ENCODE measurements at places on chromosomes 2 and 18. TPM values are rescaled to one million over a fixed set of nuclear protein-coding genes. Genes with fewer than 3 reads are reported as not detected.

DNA sequence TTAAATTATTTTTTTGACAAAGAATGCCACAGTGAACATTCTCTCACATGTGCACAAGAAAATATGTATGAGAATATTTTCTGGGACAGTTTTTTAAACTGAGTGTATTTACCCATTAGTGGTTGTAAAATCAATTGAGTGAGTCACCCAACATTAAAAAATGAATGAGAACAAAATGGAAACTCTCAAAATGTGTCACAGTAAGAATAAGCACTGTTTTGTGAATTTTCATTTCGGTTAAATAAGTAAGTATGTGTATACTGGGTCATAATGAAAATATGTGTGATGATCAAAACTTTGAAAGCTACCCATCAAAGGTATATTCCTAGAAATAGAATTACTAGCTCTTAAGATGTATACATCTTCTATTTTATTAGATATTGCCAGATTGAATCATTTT is 11.6 kb downstream of the BABAM2 start:
- DNase-seq = no peak

GRCh38 chr2:53231908-53232307 is 535.7 kb upstream of the CHAC2 start:
- DNase-seq = no peak

DNA sequence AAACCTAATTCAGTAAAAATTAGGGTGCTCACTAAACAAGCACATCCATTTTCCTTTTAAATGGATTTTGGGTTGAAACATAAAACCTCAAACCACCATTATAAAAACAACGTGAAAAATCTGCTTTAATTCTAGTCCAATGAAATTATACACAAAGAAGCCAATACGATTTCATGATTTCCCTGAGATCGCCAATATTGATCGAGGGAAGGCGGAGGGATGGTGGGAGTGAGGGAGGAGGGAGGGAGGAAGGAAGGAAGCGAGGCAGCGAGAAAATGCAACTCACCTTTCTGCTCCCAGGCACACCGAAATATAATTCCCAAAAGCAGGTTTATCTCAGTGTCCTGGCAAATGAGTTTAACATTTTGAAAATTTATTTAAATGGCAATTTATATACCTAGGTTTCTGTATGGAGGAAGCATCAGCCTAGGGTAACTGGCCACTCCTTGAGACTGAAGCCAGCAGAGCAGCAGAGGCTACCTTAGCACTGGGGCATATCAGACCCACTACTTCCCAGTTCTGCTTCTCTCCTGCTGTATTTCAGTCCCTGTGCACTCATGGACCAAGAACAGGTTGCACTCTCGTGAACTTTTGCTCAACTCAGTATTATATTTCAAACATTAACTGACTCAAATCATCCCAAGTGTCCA is 2.3 kb upstream of the ONECUT2 start:
- no peak for DNase-seq

- no peak for DNase-seq
Measured at GRCh38 chr2:215059724-215060123, 78.7 kb downstream of the ABCA12 start.

Gene CCDC148
- total RNA-seq = not detected

Gene AMER3
- not detected for total RNA-seq

DNA sequence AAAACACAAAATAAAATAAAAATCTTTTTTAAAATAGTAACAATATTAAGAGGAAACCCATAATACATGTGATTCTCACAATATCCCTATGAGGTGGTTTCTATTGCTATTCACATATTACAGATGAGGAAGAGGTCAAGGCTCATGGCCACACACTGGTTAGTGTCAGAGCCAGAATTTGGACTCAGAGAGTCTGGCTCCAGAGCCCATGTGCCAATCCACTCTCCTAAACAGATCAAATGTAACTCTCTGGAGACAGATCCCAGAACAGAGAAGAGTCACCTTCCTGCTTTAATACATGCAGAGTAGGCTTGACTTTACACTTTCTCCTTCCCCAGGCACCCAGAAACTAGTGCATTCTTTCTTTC is 10.1 kb upstream of the SLC11A1 start:
- no peak for DNase-seq
